ENCODE measurements at places on chromosomes 1 and 21.

- no peak for DNase-seq
Observed at GRCh38 chr1:206713910-206714312, 29.2 kb downstream of the MAPKAPK2 start.

DNA sequence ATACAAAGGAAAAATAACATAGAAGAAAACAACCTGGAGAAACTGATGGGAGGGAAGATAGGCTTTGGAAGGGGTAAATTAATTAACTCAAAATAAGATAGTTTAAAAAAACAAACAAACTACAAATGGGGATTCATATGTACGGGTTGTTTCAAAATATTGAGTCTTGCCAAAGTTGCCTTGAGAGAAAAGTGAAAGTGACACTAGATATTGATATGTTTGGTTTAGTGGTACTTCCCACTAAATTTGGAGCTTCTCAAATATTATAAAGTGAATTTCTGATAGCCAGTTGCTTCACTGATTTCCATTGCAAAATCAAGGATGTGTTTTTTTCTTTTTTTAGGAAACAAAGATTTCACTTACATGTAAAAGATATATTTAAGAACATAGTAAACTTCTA, 149.5 kb upstream of the RUNX1 start:
- DNase-seq, result no peak

DNA sequence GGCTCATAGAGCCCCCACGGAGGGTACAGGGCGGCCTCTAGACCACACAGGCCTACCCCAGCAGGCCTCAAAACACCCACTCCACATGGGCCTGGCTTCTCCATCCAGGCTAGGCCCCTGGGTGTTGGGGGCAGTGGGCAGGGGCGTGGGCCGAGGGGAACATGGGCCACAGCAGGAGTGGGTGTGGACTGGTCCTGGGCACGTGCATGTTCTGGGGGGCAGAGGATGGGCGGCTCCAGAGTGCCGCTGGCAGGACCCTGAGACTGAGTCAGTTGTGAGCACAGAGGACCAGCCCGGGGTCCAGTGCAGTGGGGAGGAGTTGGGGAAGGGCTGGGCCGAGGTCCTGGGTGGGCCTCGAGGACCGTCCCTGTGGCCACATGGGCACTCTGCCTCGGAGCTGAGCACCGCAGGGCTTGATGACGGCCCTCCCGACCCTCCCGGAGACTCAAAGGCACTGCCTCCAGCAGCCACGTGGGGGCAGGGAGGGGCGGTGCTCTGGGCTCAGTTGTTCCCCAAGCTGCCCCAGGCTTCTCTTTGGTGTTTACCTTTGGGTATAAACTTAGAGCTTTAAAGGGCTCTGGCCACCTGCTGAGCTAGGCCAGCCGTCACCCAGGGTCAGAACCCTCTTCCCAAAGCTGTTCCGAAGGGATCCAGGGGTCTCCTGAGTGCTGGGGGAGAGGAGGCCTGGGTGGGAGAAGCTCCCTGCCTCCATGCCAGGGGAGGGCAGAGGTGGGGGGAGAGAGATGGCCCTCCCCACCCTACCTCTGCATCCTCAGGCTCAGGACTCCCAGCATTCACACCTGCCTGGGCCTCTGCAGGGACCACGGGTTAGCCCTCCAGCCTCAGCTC, 79.9 kb downstream of the MORN1 start:
- DNase-seq, result peak; percentile 44

DNA sequence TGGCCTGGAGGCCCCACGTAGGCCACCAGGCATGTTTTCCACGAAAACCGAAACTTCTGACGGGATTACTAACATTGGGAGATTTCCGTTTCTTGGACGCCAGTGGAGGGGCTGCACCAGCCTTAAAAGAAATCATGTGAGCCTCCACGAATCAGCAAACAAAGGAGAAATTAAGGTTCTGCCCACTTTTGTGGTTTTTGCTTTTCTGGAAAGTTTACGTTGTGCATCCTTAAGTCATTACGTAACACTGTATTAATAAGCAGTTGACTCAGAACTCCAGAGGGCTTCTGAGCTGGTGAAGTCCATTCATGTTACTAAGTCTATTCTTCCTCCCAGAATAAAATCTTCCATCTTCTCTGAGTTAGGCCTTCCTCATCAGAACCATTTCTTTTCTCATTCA, 168.5 kb downstream of the PSMG1 start:
- no peak for DNase-seq

DNA sequence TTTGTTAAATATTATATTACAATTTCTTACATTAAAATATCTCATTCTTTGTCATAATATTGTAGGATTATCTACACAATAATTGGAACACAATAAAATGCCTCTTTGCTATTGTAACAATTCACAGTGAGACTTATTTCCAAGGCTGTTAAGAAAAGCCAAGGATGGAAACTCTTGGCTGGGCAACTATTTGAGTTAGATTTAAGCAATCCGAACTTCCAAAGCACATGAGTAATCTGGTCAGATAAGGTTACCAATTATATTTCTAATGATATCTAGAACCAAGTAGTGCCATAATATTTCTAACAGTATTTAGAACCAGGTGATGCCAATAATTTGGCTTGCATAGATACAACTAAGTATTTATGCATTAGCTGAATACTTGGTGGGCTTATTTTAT, 154.7 kb upstream of the KCNK2 start:
- DNase-seq, result no peak

DNA sequence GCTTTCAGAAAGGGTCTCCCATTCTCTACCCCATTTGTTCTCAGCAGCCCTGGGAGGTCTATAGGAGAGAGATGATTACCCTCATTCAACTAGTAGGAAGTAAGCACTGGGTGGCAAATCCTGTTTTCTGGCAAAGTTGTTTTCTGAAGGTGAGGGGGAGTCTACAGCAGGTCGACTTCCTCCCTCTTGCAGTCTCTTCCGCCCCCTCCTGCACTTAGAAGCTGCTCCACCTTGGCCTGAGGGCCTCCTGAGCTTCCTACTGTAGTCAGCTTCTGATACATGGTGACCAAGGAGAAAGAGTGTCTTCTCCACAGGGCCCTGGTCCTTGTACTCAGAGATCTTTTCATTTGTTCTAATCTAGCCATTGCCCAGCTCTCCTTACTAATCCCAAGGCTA, 93.1 kb downstream of the RGL1 start:
- DNase-seq, result no peak

DNA sequence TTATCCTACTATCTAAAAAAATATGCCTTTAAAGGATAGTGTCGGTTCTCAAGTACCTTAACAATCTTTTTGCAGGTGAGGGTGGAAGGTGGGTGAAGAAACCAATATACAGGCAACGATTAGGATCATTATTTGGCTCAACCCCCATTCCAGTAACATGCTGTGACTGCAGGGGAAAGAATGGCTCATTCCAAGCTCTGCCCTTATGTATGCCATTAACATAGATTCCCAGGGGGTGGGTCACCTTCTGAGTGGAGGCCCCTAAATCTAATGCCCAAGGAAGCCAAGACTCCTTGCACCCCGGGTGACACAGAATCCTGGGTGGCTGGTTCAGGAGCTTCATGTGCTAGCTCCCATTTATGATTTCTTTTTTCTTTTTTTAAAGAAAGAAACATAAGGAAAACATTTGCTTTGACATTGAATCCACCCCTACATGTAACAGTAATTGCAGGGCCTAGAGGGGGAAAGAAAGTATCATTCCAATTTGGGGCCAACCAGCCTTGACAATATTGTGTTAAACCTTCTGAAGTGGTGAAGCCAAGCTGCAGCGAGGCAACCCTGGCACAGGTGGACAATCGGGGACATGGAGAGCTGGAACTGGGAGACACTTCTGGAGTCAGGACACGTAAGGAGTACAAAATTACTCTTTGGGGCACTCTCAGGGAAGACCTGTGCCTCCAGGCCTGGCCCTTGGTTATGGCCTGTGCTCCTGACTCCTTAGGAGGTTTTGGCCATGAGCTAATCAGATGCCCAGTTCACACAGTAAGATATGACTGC, 200.3 kb downstream of the PBX1 start:
- DNase-seq, result no peak

GRCh38 chr1:113536182-113536780, 146.0 kb downstream of the MAGI3 start:
- no peak for DNase-seq

DNA sequence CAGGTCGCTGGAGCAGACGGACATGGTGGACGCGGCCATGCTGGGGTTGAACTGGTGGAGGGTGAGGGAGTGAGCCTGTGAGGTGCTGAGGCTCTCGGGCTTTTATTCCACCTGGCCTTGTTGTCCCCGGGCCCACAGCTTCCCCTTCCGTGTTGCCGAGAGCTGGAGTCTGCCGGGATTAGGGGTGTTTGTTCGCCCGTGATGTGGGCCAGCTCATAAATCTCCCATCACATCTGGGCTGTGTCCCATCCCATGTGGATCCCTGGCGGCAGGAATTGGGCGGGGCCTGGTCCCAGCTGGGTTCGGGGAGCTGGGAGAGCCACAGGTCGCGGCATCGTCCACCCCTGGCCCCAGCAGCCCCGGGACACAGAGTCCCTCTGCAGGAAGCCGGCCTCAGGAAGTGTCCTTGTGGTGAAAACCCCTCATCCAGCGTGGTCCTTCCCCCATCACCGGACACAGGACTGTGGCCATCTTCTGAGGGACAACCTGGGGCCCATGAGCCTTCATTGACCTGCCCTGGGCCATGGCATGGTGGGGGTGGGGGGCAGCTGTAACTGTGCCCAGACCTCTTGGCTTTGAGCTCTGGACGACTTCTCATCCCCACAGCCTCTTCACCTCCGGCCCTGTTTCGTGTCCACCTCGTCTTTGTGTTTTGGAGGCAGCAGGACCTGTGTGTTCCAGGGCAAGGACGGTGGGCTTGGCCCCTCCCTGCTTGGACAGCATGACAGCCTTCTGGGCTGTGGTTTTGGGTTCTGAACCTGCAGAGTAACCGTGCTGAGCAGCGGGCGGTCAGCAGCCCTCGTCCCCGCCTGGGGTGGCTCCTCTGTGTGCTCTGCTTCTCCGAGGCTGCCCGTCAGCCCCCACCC, at the start of gene KRTAP10-6:
Gene KRTAP10-6 (minus strand): TSS at position 60 of the 866 bp plus-strand sequence. CDS start 21 bp downstream, at position 39.
- no peak for DNase-seq

DNA sequence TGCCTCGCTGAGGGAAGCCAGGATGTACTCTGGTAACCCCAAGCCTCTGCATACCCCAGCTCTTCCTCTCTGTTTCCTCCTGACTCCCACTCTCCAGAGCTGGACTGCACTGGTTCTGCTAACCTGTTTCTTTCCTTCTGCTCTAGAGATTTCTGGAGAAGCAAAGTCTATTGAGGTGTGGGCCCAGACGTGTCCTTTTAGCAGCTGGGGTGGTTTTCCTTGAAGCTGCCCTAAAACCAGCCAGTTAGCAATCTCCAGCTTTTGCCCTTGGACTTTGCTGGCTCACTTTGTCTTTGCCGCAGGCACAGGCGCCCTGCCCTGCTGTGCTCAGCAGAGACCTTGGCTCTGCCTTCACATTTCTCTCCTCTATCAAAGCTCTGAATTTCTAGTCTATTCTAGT, 171.8 kb upstream of the IVNS1ABP start:
- DNase-seq, result no peak

DNA sequence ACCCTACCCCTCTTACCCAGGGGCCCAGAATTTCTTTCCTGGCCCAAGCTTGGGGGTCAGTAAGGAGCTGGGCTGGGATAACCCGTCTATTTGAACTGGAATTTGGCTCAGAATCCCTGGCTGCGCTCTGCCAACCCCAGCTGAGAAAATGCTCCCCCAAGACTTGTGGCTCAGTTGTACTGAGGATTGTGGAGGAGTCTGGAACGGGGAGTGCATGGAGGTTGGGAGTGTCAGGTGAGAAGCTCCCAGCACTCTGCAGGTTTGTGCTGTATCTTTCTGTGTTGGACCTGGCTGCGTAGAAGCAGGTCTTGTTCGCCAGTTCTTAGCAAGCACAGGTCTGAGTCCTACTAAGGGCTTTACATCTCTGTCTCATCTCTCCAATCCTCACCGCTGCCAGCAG, 1.6 kb downstream of the TCEA3 start:
- no peak for DNase-seq

DNA sequence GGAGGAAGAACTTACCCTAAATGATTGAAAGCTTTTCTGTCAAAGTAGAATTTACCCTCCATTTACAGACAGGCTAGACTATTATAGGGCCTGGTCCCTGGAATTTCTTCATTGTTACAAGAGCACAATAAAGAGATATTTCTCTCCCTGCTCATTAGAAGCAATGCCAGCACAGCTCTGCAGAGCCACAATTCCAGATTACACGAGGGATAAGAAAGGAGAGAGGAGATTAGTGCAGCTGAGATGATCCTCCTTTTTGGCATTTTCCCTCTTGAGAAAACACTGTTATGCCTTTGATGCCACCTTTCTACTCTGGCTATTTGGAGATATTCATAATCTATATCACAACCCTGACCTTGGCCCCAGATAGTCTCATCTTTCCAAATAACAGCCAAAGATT, 1119.5 kb upstream of the TMPRSS15 start:
- DNase-seq, result no peak

GRCh38 chr1:8122477-8123407, 96.6 kb upstream of the ERRFI1 start:
- no peak for DNase-seq

GRCh38 chr21:44368711-44369446, 15.5 kb downstream of the TRPM2 start:
- DNase-seq, result no peak

GRCh38 chr1:39310015-39310414, 105.5 kb downstream of the MACF1 start:
- no peak for DNase-seq

GRCh38 chr1:9909234-9910046, 629 bp downstream of the CTNNBIP1 start:
- DNase-seq, result no peak

DNA sequence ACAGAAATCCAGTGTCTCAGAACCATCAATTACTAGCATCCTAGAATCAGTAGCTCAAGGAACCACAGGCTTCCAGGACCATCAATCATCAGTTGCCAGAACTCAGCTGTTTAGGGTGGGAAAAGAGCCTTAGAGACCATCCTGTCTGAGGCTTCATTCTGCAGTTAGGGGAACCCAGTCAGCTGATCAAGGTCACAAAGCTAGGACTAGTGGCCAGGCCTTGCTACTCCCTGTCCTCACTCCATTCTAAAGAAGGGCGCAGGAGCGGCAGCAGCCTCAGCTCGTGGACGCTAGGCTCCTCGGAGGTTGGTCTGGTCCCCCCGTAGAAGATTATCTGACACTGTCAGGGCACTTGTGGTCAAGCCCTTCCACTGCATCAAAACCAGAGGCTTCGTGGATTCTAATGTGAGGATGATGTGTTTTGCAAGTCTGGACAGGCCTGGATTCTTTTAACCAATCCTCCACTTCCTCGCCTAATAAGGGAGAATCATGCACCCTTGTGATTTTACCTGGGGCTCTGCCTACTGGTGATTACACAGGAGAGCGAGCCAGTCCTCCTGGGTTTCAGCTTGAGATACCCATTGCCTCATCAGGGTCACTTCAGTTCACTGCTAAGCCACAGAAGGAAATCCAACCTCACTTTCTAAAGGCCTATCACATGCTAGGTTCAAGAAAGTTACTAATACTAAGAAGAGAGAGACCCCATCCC, 41.7 kb upstream of the IFFO2 start:
- no peak for DNase-seq

DNA sequence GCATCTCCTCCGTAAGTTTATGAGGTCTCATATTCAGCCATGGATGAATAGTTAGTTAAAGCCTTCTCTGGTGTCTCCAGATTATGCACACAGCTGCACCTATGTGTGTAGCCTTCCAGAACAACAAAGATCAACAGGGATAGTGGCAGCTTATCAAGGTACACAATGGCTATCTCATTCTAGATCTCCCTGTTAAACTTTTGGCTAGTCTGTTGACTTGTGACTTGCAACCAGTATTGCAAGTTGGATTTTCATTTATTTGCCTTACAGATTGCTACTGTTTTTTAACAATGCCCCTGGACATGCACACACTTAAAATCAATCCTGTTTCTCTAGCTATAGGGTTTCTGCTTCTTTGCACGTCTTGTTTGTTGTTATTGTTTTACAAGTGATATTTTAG, 363.2 kb downstream of the OMA1 start:
- no peak for DNase-seq

- no peak for DNase-seq
Observed at GRCh38 chr1:191358724-191359123, 799.5 kb upstream of the RGS18 start.

- DNase-seq, result peak; percentile 13
Observed at GRCh38 chr1:17259233-17259873, 10.5 kb downstream of the PADI3 start.

All from posterior cingulate gyrus (tissue), 11 donors.